ENCODE measurements at places on chromosomes 7 and 10.

GRCh38 chr10:17655567-17656146 is 11.7 kb downstream of the STAM start:
- DNase-seq = no peak

- no peak for DNase-seq
Observed at GRCh38 chr10:28981007-28981406, 303.7 kb downstream of the BAMBI start.

DNA sequence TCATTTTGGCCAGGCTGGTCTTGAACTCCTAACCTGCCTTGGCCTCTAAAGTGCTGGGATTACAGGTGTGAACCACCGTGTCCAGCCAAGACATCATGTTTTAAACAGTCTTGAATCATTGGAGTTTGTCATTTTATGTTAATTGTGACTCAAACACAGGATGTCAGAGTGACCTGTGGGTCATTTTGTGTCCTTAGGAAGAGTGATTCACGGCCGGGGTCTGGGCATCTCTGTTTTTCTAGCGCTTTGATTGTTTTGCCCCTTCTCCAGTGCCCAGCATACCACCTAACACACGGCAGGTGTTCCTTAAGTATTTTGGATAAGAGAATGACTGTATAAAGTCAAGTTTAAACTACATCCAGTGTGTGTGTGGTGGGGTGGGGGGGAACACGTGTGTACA is 183.7 kb upstream of the KLF6 start:
- DNase-seq = no peak

- no peak for DNase-seq
Observed at GRCh38 chr10:126124046-126124445, 227.7 kb downstream of the FANK1 start.

DNA sequence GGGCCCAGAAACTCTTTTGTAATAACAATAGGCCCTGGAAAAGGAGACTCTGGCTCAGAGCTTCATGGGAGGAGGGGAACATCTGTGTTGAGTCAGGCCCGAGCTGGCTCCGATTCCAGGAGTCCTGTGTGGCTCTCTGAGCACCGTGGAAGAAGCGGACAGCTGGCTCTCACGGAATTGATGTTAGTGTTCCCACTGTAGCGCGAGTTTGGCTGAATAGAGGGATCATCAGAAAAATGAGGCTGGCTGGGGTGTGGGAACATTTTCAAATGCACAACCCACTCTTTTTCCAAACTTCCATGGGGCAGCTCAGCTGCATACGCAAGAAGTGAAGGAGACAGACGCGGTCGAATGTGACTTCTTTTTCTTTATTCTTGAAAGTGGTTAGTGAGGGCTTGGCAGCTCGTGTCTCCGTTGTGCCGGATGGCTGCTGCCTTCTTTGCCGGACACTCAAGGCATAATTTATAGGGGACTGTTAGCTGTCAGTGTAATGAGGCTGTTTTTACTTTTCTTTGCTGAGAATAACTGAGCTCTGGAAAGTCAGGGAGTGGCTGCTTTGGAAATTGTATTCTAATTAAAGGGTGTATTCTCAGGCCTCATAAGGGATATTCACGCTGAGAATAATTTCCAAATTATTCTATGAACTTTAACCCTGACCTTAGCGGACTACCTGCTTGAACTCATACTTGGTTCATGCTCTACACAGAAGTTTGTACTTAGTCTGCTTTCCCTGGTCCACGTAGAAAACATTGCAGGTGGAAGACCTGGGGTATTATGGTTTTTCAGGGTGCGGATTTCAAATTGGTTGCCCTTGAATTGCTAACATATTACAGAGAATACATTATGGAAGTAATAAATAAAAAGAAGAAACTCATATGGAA is 23.1 kb downstream of the MDFIC start:
- no peak for DNase-seq

GRCh38 chr10:118692872-118693271 is 61.9 kb downstream of the CACUL1 start:
- DNase-seq = no peak

- DNase-seq = peak; percentile 65
Observed at GRCh38 chr7:146090023-146090645, 26.5 kb upstream of the CNTNAP2 start.

DNA sequence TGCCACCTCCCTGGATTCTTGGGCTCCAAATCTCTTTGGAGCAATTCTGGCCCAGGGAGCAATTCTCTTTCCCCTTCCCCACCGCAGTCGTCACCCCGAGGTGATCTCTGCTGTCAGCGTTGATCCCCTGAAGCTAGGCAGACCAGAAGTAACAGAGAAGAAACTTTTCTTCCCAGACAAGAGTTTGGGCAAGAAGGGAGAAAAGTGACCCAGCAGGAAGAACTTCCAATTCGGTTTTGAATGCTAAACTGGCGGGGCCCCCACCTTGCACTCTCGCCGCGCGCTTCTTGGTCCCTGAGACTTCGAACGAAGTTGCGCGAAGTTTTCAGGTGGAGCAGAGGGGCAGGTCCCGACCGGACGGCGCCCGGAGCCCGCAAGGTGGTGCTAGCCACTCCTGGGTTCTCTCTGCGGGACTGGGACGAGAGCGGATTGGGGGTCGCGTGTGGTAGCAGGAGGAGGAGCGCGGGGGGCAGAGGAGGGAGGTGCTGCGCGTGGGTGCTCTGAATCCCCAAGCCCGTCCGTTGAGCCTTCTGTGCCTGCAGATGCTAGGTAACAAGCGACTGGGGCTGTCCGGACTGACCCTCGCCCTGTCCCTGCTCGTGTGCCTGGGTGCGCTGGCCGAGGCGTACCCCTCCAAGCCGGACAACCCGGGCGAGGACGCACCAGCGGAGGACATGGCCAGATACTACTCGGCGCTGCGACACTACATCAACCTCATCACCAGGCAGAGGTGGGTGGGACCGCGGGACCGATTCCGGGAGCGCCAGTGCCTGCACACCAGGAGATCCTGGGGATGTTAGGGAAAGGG is 913 bp downstream of the NPY start:
- DNase-seq = no peak
